ENCODE measurements at places on chromosomes 2 and 18. TPM values are rescaled to one million over a fixed set of nuclear protein-coding genes. Genes with fewer than 3 reads are reported as not detected.

PLCD4 gene
- total RNA-seq, result not detected

TSPYL6 gene
- not detected for total RNA-seq

RETREG2 gene
- total RNA-seq, result 54.2 TPM

PTMA gene
- 2,627 TPM for total RNA-seq

TGFA gene
- 0.25 TPM for total RNA-seq

DNA sequence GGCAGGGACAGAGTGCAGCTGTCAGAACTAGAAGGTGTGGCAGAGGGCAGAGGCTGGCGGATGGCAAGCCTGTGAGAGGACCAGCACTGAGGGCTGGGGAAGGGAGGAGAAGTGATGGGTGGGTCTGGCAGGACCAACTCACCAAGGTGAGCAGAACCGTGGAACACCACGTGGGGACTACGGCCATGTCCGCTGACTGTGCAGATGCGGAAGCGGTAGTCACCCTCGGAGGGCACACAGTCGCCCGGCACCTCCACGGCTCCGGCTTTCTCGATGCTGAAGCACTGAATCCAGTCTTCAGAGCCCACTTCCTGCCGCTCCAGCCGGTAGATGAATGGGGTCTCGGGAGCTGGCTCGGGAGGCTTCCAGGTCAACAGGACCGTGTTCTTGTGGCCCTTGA, 4.2 kb downstream of the OBSL1 start:
- no peak overlapping the region for H3K4me3 ChIP-seq
- no peaks in the 10 kb centered on the region for H3K4me1 ChIP-seq
- no peak for DNase-seq
- no peaks in the 10 kb centered on the region for H3K36me3 ChIP-seq
- no peak overlapping the region for H3K27ac ChIP-seq
- H3K27me3 ChIP-seq, result peaks cover 38% of the 10 kb centered on the region

DNA sequence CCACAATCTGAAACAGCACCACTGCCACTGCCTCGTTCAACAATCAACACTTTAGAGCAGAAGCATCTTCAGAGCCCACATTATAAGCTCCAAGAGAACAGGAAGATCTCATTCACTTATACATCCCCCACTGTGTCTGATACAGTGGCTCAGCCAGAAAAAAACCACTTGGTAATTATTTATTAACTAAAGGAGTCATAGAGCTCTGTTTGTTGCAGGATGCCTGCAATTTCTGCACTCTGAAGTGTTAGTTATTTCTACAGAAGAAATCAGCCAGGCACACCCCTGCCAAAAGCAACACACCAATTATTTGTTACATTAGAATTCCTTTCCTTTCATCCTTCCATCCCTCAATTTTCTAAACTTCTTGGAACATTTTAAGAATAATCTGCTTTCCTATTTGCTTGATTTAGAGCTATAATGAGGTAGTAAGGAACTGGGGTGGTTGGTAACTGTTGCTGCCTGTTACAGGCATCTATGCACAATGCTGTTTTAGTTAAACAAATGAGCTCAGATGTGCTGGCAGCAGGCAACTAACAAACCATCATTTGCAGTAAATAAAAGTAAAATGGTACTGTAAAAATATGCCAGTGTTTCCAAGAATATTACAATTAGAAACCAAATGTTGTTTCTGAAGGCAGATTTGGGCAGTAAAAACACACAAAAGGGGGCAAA, 59.9 kb downstream of the DYM start:
- H3K27ac ChIP-seq, result no peak overlapping the region
- no peak overlapping the region for H3K4me3 ChIP-seq
- peaks cover 20% of the 10 kb centered on the region for H3K36me3 ChIP-seq
- H3K4me1 ChIP-seq, result peaks cover 31% of the 10 kb centered on the region
- H3K27me3 ChIP-seq, result no peaks in the 10 kb centered on the region

DNA sequence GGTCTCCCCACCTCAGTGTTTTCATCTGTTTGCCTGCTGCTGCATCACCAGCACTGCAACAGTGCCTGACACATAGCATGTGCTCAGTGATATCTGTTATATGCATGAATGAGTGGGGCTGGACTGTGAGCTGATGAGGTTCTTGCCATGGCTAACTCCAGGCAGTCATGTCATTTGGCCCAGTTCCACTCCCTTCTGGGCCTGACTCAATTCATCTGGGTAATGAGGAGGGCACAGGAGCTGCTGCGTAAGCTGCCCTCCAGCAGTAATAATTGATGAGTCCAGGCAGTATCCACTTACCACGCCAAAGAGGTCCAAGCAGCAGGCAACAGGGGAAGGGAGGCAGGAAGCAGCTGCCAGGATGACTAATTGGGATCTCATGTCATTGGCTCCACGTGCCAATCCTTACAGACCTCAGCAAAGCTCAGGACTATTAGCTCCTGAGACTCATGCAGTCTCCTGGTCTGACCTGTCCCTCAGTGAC, 34.1 kb upstream of the MAT2A start:
- no peaks in the 10 kb centered on the region for H3K4me1 ChIP-seq
- no peak overlapping the region for H3K4me3 ChIP-seq
- no peaks in the 10 kb centered on the region for H3K36me3 ChIP-seq
- H3K27ac ChIP-seq, result no peak overlapping the region
- H3K27me3 ChIP-seq, result no peaks in the 10 kb centered on the region
- DNase-seq, result no peak

DNA sequence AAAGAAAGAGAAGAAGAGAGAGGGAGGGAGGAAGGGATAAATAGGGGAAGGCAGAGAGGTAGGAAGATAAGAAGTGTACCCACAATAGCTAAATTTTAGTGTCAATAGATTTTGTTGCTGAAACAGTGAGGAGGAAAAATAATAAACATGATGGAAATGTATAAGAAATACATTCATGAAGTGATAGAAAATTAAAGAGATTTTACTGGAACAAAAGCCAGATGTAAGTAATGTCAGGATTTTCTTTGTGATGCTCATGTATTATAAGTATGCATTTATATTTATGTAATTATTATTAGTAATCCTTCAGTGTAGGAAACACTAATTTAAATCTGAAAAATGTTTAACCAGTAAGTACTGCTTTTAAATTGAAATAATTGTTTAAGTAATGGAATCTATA, 1125.2 kb upstream of the FANCL start:
- no peak overlapping the region for H3K4me3 ChIP-seq

- DNase-seq, result no peak
- peaks cover 2% of the 10 kb centered on the region for H3K36me3 ChIP-seq
- H3K4me3 ChIP-seq, result no peak overlapping the region
- no peaks in the 10 kb centered on the region for H3K27me3 ChIP-seq
Measured at GRCh38 chr2:252001-252602, 11.7 kb downstream of the SH3YL1 start.

DNA sequence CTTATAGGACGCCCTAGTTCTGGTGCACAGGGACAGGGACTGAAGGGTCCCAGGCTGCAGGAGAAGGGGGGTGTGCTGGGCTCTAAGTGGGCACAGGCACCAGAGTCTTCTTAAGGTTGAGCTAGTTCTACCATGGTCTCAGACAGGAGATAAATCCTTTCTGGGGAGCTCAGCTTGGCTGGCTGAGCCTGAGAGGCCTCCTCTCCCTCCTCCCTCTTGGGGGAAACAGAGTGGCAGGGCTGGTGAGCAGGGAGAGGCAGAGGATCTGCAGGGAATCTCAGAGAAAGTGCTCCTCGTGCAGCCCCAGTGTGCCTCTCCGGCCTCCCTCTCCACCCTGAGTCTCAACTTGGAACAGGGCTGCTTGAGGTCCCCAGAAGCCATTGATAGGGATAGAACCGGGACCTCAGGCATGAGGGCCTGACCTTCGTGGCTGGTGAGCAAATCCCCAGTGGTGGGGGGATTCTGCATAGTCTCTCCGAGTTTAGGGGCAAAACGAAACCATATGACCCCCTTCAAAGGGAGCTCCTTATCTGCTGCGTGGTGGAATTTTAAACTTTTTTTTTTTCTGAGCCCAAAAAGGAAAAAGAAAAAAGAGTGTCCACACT, 2.0 kb downstream of the GDF7 start:
- no peak for DNase-seq
- peak overlapping the region; percentile 5 for H3K4me3 ChIP-seq
- H3K27ac ChIP-seq, result no peak overlapping the region
- H3K27me3 ChIP-seq, result peaks cover 92% of the 10 kb centered on the region

DNA sequence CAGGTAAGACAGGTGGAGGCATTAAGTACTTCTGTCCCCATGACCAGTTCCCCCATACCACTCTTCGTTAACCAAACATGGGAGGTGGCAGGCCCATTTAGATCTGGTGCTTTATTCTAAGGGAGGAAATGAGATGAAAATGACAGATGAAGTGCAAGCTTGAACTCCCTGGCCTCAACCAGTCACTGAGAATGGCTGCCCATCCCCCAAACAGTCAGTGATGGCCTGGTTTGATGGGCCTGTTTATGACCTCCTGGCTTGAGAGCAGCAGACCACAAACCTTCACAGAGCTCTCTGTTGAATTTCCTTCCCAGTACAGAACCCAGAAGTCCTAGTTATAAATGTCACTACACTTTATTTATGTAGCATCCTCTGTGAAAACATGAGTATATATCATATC, 31.1 kb downstream of the EPAS1 start:
- DNase-seq, result no peak
- H3K27me3 ChIP-seq, result no peaks in the 10 kb centered on the region
- H3K4me3 ChIP-seq, result no peak overlapping the region
- peaks cover 2% of the 10 kb centered on the region for H3K4me1 ChIP-seq
- no peaks in the 10 kb centered on the region for H3K36me3 ChIP-seq
- no peak overlapping the region for H3K27ac ChIP-seq

Data from activated naive CD8-positive, alpha-beta T cell treated with anti-CD3 and anti-CD28 coated beads for 36 hours (primary cell).